ENCODE measurements at places on chromosomes 2 and 18. TPM values are rescaled to one million over a fixed set of nuclear protein-coding genes. Genes with fewer than 3 reads are reported as not detected.
A peak's percentile ranks its signal among the peaks of the same experiment; 100 is the strongest.

GRCh38 chr2:233349005-233349998, 5.0 kb upstream of the DGKD start:
- H3K4me3 ChIP-seq, result no peak overlapping the region
- peaks cover 20% of the 10 kb centered on the region for H3K4me1 ChIP-seq
- DNase-seq, result peak; percentile 64
- no peaks in the 10 kb centered on the region for H3K27me3 ChIP-seq

GRCh38 chr2:5839550-5839949, 147.4 kb downstream of the SOX11 start:
- no peak overlapping the region for H3K27ac ChIP-seq
- H3K27me3 ChIP-seq, result no peaks in the 10 kb centered on the region
- DNase-seq, result no peak

DNA sequence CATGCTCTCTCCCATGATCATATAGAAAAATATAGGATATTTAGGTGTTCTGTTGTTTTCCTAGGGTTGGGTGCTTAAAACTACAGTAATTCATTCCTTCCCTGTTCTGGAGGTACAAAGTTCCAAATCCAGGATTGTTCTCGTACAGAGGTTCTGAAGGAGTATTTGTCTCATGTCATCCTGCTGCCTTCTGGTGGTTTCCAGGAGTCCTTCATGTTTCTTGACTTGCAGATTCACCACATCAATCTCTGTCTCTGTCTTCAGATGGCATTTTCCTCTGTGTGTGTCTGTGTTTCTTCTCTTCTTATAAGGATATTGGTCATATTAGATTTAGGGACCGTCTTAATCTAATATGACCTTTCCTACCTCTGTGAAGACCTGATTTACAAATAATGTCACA, 397.9 kb downstream of the NYAP2 start:
- H3K27ac ChIP-seq, result no peak overlapping the region
- DNase-seq, result no peak
- no peaks in the 10 kb centered on the region for H3K36me3 ChIP-seq
- H3K27me3 ChIP-seq, result no peaks in the 10 kb centered on the region
- no peaks in the 10 kb centered on the region for H3K4me1 ChIP-seq
- H3K4me3 ChIP-seq, result no peak overlapping the region

DNA sequence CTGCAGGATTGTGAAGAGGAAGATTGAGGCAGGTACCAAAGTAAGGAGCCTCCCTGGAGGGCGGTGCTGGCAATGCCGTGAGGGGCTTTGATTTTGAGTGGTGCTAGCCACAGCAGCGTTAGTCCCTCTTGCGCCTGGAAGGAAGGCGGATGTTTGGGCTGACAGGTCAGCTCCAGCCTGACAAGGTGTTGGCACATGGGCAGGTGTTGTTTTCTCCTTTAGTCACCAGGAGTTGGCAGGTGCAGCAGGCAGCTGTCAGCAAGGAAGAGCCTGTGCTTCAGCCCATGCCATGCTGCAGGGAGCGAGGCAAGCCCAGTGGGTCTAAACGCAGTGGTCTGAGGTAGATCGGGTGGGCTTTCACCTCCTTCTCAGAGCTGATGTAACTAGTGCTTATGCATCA, 8.5 kb downstream of the SEC11C start:
- H3K27me3 ChIP-seq, result no peaks in the 10 kb centered on the region
- no peak overlapping the region for H3K4me3 ChIP-seq
- no peak overlapping the region for H3K27ac ChIP-seq
- H3K36me3 ChIP-seq, result peaks cover 35% of the 10 kb centered on the region

DNA sequence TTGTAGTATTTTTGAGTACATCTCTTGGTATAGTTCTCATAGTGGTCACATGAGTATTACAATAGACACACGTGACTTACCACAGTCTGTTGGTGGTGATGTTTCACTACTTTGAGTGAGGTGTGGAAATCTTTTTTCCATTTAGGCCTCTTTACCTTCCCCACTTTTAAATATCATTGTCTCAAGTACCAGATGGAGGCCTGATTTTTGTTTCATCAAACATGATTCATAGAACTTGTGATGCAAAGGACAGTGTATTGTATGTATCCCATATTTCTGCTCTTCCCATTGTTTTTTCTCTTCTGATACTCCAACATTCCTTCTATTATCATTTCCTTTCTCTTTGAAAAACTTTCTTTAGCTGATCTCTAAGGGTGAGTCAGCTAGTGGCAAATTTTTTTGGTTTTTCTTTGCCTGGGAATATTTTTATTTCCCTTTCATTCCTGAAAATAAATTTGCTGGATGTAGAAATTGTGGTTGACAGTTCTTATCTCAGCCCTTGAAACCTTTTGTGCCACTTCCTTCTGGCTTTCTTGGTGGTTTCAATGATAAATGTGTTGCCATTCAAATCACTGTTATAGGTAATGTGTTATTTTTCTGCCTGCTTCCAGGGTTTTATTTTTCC, 32.8 kb downstream of the RFX8 start:
- no peak for DNase-seq
- no peaks in the 10 kb centered on the region for H3K36me3 ChIP-seq
- no peaks in the 10 kb centered on the region for H3K4me1 ChIP-seq

GRCh38 chr2:215522237-215522636, 86.4 kb upstream of the FN1 start:
- H3K36me3 ChIP-seq, result no peaks in the 10 kb centered on the region
- no peak overlapping the region for H3K4me3 ChIP-seq
- no peak overlapping the region for H3K27ac ChIP-seq

GRCh38 chr2:205372141-205372540, 310.2 kb upstream of the NRP2 start:
- no peaks in the 10 kb centered on the region for H3K27me3 ChIP-seq
- DNase-seq, result no peak
- no peak overlapping the region for H3K27ac ChIP-seq
- no peaks in the 10 kb centered on the region for H3K36me3 ChIP-seq
- H3K4me1 ChIP-seq, result no peaks in the 10 kb centered on the region
- H3K4me3 ChIP-seq, result no peak overlapping the region

- no peak overlapping the region for H3K4me3 ChIP-seq
- DNase-seq, result no peak
- H3K36me3 ChIP-seq, result no peaks in the 10 kb centered on the region
- no peak overlapping the region for H3K27ac ChIP-seq
- no peaks in the 10 kb centered on the region for H3K27me3 ChIP-seq
Measured at GRCh38 chr2:40827392-40827791, 375.5 kb upstream of the SLC8A1 start.

CLHC1 gene
- 5.8 TPM for total RNA-seq

Data from upper lobe of left lung (tissue), 6 donors.